ENCODE measurements at places on chromosomes 1 and 21. TPM values are rescaled to one million over a fixed set of nuclear protein-coding genes. Genes with fewer than 3 reads are reported as not detected.

DNA sequence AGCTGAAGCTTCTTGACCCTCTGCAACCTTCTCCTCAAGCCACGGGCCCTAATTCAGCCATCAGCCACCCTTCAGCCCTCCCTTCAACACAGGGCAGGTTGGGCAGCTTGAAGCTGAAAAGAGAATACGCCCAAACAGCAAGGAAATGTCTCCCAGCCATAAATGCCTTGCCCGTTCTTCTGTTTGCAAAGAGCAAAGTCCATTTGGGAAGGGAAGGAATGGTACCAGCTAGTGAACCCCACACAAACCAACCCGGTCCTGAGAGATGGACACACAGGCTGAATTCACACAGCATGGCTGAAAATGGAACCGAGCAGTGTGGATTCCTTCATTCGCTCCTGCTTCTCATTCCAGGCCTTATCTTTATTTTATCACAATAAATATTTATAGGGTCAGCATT, 11.5 kb downstream of the PLEKHA6 start:
- DNase-seq: no peak
- peaks cover 1% of the 10 kb centered on the region for H3K27me3 ChIP-seq
- no peak overlapping the region for H3K27ac ChIP-seq
- H3K4me1 ChIP-seq: peaks cover 10% of the 10 kb centered on the region
- no peak overlapping the region for H3K4me3 ChIP-seq
- H3K36me3 ChIP-seq: no peaks in the 10 kb centered on the region

Gene RAB42
- not detected for total RNA-seq

Gene CTSS
- 36.7 TPM for total RNA-seq

DNA sequence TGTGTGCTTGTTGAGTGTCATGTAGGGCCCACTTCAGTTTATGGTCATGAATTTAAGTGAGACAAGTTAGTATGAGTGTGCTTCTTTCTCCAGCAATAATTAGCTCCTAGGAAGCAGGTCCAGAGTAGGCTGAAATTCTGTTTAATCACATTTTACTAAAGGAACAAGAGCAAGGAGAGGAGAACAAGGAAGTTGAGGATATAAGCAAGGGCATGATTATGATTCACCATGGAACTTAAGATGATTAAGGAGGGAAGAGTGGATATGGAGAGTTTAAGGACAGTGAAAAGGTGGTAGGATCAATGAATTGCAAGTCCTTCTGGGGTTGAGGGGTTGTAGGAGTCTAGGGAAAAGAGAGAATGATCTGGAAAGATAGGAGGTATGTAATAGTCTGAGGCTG, 3.1 kb upstream of the DIPK1A start:
- H3K27me3 ChIP-seq: no peaks in the 10 kb centered on the region
- peaks cover 4% of the 10 kb centered on the region for H3K36me3 ChIP-seq
- no peak overlapping the region for H3K4me3 ChIP-seq
- no peak for DNase-seq

DNA sequence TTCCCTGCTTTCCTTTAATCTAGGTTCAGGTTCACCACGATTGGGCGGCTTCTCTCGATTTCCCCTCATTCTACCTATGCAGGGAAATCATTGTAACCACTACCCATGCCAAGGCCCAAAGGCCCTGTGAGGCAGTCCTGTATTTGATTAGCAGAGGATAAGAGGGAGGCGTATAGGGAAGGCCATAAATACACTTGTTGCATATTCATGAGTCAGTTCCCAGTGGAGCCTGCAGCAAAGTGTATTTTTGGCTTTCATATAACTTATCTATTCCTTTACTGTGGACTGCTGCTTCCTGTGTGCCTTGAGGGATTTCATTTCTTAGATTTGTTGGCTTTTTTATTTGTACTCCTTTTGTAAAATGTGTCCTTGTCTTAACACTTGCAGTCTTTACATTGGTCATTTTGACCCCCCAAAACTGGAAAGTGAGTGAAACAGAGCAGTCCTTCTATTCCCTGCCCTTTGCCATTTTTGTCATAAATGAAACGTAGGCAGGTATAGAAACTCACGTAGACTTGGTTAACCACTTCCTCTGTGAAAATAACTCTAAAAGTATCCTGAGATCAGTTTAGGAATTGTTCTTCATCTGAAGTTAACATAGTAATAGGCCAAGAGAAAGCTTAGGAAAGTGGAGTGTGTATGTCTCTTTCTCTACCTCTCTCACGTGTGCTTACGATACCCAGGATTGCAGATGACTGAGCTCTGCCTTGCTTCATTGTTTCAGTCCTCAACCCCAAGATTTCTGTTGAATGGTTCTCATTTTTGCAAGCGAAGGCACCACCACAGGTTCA, 19.6 kb upstream of the KCNQ4 start:
- H3K36me3 ChIP-seq: peaks cover 54% of the 10 kb centered on the region
- H3K4me1 ChIP-seq: peaks cover 40% of the 10 kb centered on the region
- H3K27me3 ChIP-seq: no peaks in the 10 kb centered on the region
- H3K27ac ChIP-seq: peak overlapping the region; percentile 96

Gene PARP1
- 203 TPM for total RNA-seq

- H3K27ac ChIP-seq: no peak overlapping the region
- peaks cover 1% of the 10 kb centered on the region for H3K27me3 ChIP-seq
- H3K4me3 ChIP-seq: no peak overlapping the region
- DNase-seq: no peak
- H3K4me1 ChIP-seq: no peaks in the 10 kb centered on the region
Observed at GRCh38 chr1:177950506-177950905, 19.4 kb downstream of the SEC16B start.

- H3K36me3 ChIP-seq: peaks cover 30% of the 10 kb centered on the region
- H3K27me3 ChIP-seq: no peaks in the 10 kb centered on the region
- peak overlapping the region; percentile 98 for H3K27ac ChIP-seq
- peaks cover 59% of the 10 kb centered on the region for H3K4me1 ChIP-seq
- H3K4me3 ChIP-seq: peak overlapping the region; percentile 97
Observed at GRCh38 chr1:153957744-153958110, 685 bp downstream of the CRTC2 start.

Gene ALX3
- not detected for total RNA-seq

Gene CELA2B
- not detected for total RNA-seq

DNA sequence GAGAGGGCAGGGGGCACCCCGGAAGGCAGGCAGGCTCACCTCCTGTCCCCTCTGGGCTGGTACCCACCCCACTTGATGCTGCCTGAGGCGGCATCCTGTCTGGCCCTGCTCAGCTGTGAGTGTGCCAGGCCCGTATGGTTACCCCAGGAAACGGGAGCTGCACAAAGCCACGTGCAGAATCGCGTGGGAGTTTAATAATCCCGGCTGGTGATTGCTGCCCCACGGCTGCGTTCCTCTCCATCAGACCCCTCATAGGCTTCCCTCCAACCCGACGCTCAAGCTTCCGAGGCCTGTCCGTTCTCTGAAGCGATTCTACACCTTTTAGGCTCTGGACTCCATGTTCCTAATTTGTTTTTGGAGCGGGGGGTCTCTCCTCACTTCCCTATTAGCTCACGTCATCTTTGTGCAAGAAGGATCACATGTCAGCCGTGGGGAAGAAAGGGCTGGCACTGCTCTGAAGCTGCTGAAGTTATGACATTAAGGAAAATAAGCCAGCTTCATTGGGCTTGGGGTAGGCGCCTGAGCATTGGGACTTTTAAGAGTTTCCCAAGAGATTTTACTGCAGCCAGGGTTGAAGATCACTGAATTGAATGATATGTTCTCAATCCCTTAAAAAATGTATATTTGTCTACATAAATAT, 1.1 kb upstream of the B3GALT5 start:
- no peak overlapping the region for H3K4me3 ChIP-seq
- DNase-seq: no peak
- no peak overlapping the region for H3K27ac ChIP-seq
- no peaks in the 10 kb centered on the region for H3K36me3 ChIP-seq
- H3K27me3 ChIP-seq: peaks cover 31% of the 10 kb centered on the region

Gene IL12RB2
- 29.7 TPM for total RNA-seq

DNA sequence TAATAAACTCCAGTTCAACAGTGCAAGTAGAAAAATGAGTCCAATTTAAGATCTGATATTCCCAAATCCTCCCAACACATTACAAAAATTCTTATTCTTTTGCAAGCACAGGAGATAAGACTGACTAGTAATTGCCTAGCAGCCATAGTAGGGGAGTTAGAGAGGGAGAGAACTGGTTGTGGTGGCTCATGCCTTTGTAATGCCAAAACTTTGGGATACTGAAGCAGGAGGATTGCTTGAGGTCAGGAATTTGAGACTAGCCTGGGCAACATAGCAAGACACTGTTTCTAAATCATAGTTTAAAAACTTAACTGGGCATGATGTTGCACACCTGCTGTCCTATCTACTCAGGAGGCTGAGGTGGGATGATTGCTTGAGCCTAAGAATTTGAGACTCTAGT, 26.7 kb upstream of the PAPPA2 start:
- H3K36me3 ChIP-seq: no peaks in the 10 kb centered on the region
- no peaks in the 10 kb centered on the region for H3K4me1 ChIP-seq
- no peak for DNase-seq
- H3K27ac ChIP-seq: no peak overlapping the region
- H3K27me3 ChIP-seq: no peaks in the 10 kb centered on the region

DNA sequence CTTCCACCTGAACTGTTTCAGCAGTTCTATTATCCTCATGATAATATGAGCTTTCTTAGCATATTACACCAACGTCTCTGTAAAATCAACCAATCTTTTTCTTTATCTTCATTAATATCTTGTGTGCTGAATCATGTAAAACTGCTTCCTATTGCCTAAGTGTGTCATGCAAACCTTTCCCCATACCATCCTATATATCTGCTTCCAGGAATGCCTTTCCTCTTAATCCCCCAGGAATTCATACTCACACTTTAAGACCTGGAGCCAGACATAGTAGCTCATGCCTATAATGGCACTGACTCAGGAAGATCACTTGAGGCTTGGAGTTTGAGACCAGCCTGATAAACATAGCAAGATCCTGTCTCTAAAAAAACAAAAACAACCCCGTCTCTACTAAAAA, 183.9 kb downstream of the NRIP1 start:
- H3K4me3 ChIP-seq: no peak overlapping the region
- H3K27ac ChIP-seq: no peak overlapping the region
- H3K27me3 ChIP-seq: no peaks in the 10 kb centered on the region
- no peaks in the 10 kb centered on the region for H3K36me3 ChIP-seq

DNA sequence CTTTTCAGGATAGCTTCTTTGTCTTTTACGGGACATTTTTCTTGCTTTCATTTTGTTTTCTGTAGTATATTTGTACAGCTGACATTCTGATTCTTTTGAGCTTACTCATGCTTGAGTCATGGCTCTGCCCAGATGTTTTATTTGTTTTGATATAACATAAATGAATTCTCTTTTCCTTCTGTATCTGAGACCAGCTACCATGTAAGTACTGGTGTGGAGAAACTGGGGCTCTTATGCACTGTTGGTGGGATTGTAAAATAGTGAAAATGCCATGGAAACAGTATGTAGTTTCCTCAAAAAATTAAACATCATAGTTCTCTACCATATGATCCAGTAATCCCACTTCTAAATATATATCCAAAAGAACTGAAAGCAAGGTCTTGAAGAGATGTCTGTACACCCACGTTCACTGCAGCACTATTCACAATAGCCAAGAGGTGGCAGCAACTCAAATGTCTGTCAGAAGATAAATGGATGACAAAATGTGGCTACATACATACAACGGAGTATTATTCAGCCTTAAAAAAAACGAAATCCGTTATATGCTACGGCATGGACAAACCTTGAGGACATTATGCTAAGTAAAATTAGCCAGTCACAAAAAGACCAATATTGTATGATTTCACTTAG, 61.4 kb downstream of the EIF2B3 start:
- H3K36me3 ChIP-seq: peaks cover 12% of the 10 kb centered on the region
- no peak overlapping the region for H3K4me3 ChIP-seq
- H3K27me3 ChIP-seq: no peaks in the 10 kb centered on the region

DNA sequence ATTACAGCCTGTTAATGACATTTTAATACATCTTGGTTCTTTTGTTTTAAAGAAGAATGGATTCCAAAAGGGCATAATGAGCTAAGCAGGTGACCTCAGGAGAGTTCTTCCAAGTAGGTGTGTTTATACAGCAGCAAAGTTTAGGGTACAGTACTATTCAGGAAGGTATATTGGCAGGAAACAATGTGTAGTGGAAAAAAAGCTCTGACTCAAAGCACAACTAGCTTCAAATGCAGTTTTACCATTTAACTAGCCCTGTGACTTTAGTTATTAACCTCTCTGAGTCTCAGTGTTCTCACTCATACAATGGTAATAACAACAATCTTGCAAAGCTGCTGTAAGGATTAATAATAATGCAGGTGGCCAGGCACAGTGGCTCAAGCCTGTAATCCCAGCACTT, 29.9 kb downstream of the FAF1 start:
- H3K4me3 ChIP-seq: no peak overlapping the region
- peaks cover 12% of the 10 kb centered on the region for H3K36me3 ChIP-seq
- no peaks in the 10 kb centered on the region for H3K27me3 ChIP-seq
- no peak for DNase-seq
- H3K27ac ChIP-seq: no peak overlapping the region

- DNase-seq: no peak
- no peak overlapping the region for H3K27ac ChIP-seq
Observed at GRCh38 chr1:89203166-89203565, 4.4 kb upstream of the GBP4 start.

Gene APP
- total RNA-seq: 39.4 TPM

GRCh38 chr1:43995984-43996732, 4.8 kb downstream of the CCDC24 start:
- H3K4me3 ChIP-seq: no peak overlapping the region
- peaks cover 8% of the 10 kb centered on the region for H3K36me3 ChIP-seq
- no peak for DNase-seq
- H3K4me1 ChIP-seq: peaks cover 8% of the 10 kb centered on the region

Gene TSTD1
- 78.7 TPM for total RNA-seq
